ENCODE measurements at places on chromosomes 6 and 20.

- no peak for DNase-seq
Measured at GRCh38 chr6:652865-653264, 4.0 kb downstream of the HUS1B start.

DNA sequence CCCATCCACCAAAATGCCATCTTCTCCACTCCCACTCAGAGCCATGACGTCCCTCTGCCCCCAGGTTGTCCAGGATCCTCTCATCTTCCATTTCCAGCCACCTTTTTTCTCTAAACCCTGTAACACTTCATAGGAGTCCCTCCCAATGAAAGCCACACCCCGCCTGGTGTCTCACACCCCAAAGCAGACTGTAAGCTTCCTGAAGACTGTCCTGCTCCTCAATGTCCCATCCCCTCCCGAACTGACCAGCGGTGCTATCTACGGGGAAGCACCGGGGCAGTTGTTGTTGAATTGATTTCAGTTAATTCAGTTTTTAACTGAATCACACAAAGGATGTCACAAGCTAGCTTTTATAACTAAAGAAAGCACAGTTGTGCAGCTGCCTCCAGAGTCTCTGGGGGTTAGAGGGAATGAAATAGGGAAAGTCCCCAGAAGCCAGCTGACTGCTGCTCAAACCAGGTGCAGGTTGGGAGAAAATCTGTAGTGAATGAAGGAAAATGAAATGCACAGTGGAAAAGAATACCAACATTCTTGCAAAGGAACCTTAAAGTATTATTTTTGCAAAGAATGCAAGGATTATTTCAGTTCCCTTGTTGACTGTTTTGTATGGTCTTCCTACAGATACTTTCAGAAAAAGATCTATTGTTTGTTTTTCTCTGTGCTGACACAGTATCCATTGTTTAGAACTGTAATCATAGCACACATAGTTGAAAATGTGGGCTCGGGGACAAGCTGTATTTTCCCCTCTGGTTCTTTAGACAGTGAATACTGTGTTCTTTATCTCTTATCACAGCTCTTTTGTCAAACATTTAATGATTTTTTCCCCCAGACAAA, 222.6 kb upstream of the QKI start:
- DNase-seq, result no peak

- peak; percentile 41 for DNase-seq
Measured at GRCh38 chr20:51563486-51564332, 21.2 kb upstream of the NFATC2 start.

GRCh38 chr6:128694303-128695009, 174.1 kb upstream of the PTPRK start:
- no peak for DNase-seq

- DNase-seq, result no peak
Measured at GRCh38 chr6:7240351-7240750, 72.6 kb downstream of the SSR1 start.

GRCh38 chr20:58722877-58723627, 30.5 kb downstream of the NPEPL1 start:
- DNase-seq, result no peak

DNA sequence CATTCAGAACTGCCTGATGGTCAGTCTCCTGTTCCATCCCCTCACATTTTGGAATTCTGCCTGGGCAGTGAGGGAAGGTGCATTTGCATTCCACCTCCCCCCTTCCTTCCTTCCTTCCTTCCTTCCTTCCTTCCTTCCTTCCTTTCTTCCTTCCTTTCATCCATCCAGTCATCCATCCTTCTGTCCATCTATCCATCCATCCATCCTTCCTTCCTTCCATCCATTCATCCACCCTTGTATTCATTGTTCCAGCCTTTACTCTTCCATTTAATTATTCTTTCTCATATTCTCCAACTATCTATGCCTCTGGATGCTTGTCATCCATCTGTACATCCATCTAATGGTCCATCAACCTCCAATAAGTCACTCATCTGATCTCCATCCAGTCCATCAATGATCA, 14.0 kb downstream of the PCK1 start:
- no peak for DNase-seq

- DNase-seq, result no peak
Measured at GRCh38 chr6:99369533-99369932, 20.1 kb upstream of the FAXC start.

DNA sequence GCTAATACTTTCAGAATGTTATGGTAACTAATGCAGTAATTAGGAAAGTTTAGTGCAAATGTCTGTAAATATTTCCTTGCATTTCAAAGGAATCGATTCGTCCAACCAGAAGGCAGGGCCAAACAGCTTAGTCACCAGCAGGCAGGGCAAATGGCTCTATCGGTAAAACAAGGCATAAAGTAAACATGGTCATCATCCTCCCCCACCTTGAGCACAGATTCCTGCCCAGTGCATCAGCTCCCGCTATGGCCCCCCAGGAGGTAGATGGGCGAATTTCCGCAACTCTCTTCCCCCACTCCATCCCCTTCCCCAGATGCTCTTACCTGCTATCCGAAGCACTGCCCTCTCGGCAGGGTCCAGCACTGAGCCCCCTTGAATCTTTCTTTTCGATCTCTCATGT, 103.8 kb upstream of the BEND6 start:
- no peak for DNase-seq

DNA sequence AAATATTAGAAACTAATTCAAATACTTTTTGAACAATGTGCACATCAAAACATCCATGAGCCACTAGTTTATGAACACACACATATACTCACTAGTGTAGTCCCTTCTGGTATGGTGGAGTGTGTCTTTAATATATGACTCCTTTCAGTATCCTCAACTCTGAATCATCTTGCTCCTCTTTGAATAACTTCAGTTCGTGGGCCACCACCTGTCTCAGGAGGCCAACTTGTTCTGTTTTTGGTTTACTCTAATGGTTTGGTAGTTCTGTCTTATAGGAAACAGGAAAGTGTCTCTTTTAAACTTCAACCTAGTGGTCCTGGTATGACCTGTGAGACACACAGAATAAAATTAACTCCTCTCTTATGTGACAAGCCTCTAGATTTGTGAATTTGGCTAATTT, 55.6 kb downstream of the ZNF292 start:
- DNase-seq, result no peak

GRCh38 chr6:99147206-99147605, 199.5 kb upstream of the FBXL4 start:
- no peak for DNase-seq

GRCh38 chr6:11681770-11682169, 96.8 kb downstream of the ADTRP start:
- no peak for DNase-seq

DNA sequence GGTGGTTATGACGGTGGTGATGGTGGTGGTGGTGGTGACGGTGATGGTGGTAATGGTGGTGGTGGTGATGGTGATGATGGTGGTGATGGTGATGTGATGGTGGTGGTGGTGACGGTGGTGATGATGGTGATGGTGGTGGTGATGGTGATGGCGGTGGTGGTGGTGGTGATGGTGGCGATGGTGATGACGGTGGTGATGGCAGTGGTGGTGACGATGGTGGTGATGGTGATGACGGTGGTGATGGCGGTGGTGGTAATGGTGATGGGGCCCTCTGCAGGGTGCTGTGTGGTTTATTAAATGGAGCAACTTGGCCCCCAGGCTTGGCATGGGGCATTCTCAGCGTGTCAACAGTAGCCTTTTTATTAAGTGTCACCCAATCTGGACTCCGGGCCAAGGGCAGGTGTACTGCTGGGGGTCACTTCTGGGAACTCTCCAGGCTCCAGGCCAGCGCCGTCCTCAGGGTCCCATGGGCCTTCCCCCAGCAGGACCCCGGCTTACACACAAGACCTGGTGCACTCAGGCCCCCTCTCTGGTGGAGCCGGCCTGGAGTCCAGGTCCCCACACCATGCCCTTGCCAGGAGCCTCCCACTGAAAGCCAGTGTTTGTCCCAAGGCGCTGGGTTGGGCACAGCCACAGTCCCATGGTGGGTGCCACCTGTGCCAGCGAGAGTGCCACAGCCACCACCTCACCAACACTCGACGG, 8.8 kb downstream of the CABLES2 start:
- DNase-seq, result no peak

GRCh38 chr6:159831373-159831679, 31.2 kb downstream of the PNLDC1 start:
- peak; percentile 71 for DNase-seq

DNA sequence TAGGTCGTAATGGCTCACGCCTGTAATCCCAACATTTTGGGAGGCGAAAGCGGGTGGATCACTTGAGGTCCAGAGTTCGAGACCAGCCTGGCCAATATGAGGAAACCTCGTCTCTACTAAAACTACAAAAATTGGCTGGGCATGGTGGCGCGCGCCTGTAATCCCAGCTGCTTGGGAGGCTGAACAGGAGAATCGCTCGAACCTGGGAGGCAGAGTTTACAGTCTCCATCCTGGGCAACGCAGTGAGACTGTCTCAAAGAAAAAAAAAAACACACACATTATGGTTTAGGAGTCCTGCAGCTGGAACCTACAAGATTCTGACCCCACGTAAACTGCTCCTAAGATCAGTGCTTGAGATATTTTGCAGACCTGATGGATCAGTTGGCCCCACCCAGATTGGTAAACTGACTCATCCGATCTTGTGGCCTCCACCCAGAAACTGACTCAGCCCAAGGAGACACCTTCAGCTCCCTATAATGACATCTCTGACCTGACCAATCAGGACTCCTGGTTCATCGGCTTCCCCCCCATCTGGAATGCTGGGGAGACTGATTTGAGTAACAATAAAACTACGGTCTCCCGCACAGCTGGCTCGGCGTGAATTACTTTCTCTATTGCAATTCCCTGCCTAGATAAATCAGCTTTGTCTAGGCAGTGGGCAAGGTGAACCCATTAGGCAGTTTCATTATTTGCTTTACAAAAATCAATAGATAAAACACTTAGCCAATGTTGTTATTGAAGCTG, 96.2 kb upstream of the BTN3A2 start:
- peak; percentile 39 for DNase-seq

- no peak for DNase-seq
Measured at GRCh38 chr6:112831022-112831421, 483.9 kb downstream of the RFPL4B start.

GRCh38 chr6:35396991-35397390, 54.6 kb downstream of the PPARD start:
- DNase-seq, result no peak

DNA sequence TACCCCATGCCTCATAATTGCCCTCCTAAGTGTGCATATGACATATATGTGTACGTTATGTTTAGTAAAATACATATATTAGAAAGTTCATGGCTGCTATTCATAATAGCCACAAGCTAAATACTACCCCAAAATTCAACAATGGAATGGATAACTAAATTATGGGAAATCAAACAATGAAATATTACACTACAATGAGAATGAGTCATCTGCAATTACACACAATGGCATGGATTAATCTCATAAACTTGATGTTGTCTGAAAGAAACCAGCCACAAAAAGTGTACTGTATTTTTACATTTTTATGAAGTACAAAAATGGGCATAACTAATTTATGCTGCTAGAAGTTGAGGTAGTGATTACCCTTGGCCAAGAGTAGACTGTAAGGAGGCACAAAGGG, 477.0 kb downstream of the HAO1 start:
- DNase-seq, result no peak

DNA sequence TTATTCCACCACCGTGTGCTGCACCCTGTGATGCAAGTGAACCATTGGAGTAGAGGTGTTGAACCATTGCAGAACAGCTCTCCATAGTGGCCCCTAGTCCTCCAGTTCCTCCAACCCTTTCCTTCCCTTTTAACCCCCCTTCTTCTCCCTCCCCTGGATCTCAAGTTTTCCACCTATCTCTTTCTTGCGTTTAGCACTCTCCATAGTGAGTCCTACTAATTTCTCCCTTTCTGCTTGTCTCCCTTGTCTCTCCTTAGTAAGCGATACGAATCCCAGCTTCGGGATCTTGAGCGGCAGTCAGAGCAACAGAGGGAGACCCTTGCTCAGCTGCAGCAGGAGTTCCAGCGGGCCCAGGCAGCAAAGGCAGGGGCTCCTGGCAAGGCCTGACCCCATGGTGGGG, 1.1 kb downstream of the PFDN6 start:
- DNase-seq, result no peak

GRCh38 chr6:110534731-110535492, 58.5 kb upstream of the SLC22A16 start:
- DNase-seq, result no peak

- DNase-seq, result peak; percentile 29
Measured at GRCh38 chr6:18326980-18327379, 60.2 kb upstream of the RNF144B start.

- no peak for DNase-seq
Measured at GRCh38 chr6:168732676-168733075, 291.7 kb downstream of the SMOC2 start.

DNA sequence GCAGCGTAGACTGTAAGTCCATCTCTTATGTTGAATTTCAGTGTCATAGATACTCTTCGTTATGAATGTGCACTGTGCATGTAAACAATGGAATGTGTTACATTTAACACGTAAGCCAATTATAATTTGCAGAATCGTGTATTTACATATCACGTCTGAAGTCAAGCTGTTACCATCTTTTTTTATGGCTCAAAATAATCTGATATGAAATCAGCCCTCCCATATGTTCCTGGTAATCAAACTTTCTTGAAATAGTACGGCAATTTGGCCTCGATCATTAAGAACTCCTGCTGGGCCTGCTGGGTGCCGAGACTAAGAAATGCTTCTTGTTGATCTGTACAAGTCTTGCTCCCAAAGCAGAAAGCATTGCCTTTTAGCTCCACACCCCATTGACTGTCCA, 89.6 kb upstream of the DOK5 start:
- no peak for DNase-seq

DNA sequence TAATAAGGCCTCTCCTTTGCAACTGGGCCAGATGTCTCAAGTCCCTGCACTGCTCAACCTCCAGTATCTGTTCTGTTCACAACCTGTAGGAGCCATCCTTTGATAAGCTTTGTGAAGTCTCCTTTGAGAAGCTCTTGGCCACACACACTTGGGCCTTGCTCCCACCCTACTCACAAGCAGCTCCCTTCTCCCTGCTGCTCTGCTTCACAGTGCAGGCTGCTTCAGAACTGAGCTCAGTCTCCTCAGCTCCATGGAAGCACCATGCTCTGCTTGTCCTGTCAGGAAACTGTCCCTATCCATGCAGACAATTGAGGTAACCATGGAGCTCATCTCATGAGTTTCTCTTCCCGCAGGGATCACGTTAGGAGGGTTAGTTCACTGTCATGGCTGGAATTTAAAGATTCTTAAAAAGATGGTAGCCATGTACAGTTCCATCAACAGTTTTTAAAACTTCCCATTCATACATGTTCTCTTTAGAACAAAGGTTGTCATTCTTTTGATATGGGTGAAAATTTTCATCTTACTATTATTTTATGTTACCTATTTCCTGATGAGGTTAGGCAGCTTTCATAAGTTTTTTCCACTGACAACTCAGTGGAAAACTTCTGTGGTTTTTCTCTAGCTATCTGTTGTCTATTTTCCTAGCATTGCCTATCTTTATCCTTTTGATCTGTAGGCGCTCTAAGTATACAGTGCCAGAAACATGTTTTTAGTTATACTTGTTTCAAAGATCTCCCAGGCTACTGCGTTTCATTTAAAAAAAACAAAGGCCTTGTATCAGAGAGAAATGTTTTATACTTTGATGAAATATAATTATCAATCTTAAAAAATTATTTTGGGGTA, 62.6 kb downstream of the AK9 start:
- no peak for DNase-seq

GRCh38 chr6:140269591-140270165, 895.2 kb upstream of the CITED2 start:
- no peak for DNase-seq

- no peak for DNase-seq
Measured at GRCh38 chr6:38233161-38233791, 406.5 kb downstream of the BTBD9 start.
